ENCODE measurements at places on chromosomes 16 and 17.

DNA sequence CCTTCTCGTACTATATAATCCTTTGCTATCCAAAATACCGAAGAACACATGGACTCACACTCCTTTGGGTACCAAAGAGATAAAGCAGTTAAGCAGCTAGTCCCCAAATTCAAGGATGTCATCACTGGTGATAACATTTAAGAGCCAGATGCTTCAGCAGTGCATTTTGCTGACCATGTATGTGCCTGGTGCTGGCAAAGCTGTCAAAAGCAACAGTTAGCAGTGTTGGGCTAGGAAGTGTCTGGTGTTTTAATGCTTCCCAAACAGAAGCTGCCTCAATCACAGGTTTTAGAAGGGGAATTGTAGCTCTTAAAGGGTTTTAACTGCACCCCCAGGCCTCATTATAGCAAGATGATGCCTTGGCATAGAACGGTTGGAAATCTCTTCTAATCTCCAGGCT is 4.7 kb downstream of the FAM117A start:
- no peak for DNase-seq

- no peak for DNase-seq
Measured at GRCh38 chr17:41521574-41522261, 3.0 kb upstream of the KRT15 start.

DNA sequence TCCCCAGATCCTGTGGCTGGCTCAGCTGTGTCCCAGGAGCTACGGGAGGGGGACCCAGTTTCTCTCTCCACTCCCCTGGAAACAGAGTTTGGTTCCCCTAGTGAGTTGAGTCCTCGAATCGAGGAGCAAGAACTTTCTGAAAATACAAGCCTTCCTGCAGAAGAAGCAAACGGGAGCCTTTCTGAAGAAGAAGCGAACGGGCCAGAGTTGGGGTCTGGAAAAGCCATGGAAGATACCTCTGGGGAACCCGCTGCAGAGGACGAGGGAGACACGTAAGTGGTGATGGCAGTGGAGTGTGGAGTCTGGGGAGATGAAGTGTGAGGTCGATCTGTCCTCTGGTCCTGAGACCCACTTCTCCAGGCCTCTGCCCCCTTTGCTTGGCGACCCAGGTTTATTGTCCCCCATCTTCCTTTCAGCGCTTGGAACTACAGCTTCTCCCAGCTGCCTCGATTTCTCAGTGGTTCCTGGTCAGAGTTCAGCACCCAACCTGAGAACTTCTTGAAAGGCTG is 585 bp downstream of the WRAP53 start:
- DNase-seq, result no peak

- DNase-seq, result no peak
Measured at GRCh38 chr17:44115585-44116415, 7.6 kb downstream of the HDAC5 start.

- DNase-seq, result no peak
Measured at GRCh38 chr16:89074803-89075688, 18.6 kb upstream of the ACSF3 start.

Data from CMK (cell line).